ENCODE measurements at places on chromosomes 7 and 10.
A peak's percentile ranks its signal among the peaks of the same experiment; 100 is the strongest.

DNA sequence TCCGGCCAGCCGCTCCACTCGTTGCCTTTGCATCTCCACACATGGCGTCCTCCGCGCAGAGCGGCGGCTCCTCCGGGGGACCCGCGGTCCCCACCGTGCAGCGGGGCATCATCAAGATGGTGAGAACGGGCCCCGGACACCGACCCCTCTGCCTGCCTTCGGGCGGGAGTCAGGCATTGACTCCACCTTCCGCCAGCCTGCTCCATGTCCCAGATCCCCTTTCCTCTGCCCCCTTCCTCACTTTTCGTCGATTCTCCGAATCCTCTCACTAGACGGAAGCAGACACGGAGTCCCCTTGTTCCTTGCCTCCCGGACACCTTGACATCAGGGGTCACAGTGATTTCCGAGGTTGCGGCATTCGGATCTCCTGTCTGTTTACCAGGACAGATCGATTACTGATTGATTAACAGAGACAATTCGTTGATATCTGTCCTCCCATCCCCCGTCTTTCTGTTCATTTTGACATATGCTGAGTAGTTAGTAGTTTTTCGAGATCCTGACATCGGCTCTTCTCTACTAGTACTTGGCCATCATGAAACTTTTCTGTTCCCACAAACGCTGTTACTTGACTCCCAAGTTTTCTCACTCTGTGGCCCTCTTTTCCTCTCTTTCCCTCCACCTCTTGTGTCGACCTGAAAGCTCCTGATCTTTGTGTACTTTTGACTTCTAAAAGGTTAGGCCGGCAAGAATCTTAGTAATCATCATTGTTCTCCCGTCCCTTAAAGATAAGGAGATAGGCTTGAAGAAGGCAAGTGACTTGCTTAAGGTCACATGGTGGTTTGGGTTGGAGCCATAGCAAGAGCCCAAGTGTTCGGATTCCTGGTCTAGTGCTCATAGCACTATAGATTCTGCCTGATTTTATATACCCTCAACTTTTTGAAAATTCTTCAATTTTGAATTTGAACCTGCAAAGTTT, 597 bp downstream of the SND1 start:
- DNase-seq: peak; percentile 70

GRCh38 chr7:141663081-141663849, 38.7 kb downstream of the DENND11 start:
- peak; percentile 23 for DNase-seq

- DNase-seq: no peak
Measured at GRCh38 chr10:44888886-44889285, 22.3 kb upstream of the TMEM72 start.

GRCh38 chr7:127885843-127886242, 145.4 kb downstream of the LRRC4 start:
- DNase-seq: peak; percentile 94

- DNase-seq: peak; percentile 50
Measured at GRCh38 chr7:158751751-158752150, 47.1 kb upstream of the NCAPG2 start.

DNA sequence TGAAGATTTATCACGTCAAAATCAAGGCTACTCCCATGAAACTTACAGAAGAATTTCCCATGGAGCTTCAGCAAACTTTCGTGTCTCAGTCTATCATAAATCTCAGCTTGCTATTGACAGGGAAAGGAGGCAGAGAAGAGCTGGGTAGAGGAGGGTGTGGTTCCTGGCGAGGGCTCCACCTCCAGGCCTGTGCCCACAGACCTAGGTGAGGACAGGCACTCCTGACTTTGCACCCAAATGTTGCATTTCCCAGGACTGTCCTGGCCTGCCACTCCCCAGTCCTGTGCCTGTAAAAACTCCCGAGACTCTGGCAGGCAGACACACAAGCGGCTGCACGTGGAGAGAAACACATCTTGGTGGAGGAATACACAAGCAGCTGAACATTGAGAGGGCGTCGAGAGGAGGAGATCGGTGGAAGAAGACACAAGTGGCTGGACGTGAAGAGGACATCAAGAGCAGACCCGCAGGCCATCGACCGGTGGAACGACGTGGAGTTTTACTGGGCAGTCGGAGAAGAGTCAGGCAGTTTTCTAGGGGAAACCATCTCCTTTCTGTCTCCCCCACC, 145.1 kb downstream of the CTNNA3 start:
- DNase-seq: no peak

DNA sequence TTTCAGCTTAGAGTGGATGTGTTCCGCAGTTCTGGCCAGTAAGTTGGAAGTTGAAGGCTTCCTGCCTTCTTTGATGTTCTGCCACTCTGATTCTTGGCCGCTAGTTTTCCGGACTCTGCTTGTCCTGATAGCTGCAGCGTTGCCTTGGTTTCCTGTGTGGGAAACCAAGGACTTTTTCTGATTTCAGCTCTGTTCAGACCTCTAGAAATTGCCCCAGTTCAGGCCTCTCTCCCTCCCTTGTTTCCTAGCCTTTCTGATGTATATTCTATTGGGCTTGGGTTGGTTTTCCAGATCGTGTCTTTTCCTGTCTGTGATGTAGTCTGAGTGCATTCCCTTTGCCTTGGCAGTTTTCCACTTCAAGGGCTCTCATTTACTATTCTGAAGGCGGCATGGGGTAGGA, 318.7 kb downstream of the BBS9 start:
- DNase-seq: peak; percentile 10

- DNase-seq: no peak
Measured at GRCh38 chr10:24570658-24571426, 152.8 kb downstream of the ARHGAP21 start.

GRCh38 chr7:101772508-101773211, 44.8 kb upstream of the CUX1 start:
- DNase-seq: no peak

GRCh38 chr7:37360484-37360883, 88.2 kb downstream of the ELMO1 start:
- DNase-seq: peak; percentile 70

DNA sequence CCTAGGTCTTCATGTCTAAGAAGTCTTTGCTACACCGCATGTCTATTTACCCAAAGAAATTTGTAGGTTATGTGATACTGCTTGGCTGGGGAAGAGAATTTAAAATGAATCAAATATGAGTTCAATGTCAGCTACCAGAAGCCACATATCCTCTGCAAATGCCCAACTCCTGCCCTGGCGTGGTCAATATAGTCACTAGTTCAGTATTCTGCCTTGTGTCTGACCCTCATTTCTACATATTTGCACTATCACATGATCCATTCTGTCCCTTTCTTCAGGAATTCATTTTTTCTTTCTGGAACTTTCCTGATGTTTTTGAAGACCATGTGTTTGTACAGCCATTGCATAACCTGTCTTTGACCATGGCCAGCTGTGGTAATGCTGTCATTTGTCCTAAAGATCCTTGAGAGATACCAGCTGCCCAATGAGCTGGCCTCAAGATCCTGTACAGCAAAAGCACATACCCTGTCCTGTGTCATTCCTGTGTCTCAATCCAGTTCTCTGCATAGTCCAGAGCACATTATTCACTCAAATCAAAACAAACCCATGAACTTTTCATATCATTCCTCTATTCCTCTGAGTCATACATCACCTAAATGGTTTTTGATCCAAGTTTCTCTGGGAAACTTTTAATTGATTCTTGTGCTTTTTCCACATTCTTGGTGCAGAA, 524.5 kb downstream of the PARD3 start:
- DNase-seq: no peak

GRCh38 chr7:35889001-35889400, 88.1 kb downstream of the SEPTIN7 start:
- DNase-seq: no peak

DNA sequence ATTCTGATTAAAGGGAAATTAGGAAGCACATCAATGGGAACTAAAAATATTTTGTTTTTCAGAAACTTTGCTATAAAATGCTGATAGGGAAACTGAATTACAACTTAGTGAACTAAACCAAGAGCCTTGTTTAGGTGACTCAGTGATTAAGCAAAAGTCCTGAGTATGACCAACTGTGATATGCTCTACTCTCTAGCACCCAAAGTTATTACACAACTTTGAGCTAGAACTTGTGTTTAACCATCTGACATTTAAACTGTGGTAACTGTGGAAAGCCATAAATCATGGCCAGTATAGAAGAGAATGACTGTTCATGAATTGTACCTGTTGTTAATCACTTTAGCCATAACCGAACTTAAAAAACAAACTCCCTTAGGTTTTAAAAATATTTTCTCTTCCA, 127.4 kb downstream of the ZNF365 start:
- peak; percentile 24 for DNase-seq

DNA sequence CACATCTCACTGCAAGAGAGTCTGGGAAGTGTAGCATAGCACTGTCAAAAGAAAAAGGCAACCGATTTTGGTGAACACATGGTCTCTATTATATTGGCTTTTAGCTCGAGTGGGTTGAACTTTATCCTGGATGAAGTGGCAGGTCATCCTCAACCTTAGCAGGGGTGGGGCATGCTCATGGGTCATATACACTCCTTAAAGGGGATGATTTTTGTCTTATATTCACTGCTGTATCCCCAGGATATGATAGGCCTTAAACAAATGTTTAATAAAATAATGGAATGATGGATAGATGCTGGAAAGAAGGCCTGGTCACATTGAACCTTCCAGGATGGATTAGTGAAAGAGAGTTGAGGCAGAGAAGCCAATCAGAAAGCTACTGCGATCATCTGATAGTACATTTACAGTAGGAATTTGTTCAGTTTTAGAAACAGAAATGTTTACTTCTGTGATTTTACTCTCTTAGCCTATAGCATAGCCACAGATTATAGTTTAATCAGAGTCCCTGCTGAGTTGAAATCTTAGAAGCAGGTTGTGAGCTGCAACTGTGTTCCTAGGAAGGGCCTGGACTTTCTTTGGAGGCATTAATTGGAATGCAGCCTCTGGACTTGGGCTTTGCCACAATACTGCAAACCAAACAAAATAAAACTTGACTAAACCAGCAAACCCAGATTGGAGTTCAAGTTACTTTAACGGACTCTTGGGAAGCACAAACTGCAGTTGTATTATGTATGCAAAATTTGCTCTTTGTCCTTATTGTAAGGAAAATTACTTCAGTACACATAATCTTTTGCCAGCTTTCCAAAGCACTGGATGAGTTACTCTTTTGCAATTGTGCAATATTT, 138.3 kb downstream of the BMPER start:
- DNase-seq: no peak

GRCh38 chr7:2782121-2782520, 62.0 kb downstream of the GNA12 start:
- no peak for DNase-seq

DNA sequence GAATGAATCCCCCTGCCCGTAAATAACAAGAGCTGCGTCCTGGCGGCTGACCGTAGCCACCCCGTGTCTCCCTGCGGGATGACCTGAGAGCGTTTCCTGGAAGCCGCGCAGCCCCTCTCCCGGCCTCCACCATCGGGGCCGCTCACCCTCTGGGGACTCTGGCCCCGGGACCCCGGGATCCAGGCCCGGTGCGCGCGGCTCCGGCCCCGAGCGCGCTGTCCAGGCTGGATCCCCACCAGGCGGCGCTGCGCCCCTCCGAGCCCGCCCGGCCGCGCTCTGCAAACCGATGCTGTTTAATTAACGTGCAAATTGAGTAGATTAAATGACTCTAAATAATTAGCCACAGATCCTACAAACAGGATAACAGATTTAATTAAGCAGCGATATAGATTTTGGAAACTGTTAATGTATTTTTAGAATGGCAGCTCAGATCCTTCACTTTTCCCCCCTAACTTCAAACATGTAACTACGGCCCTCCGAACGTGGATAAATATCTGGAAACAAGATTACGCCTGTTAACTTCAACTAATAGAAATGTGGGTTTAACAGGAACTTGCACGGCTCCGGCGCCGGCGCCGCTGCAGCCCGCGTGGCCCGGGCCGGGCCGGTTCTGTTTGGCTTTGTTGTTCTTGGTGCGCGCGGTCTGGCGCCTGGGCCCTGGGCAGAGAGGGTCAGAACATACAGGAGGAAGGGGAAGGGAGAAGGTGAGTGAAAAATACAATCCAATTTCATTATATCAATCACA, 7.1 kb upstream of the UNCX start:
- DNase-seq: peak; percentile 64

GRCh38 chr7:22356701-22357310, at the start of gene RAPGEF5:
Gene RAPGEF5 (minus strand): TSS chr7:22357154. CDS start chr7:22357060, 94 bp downstream.
- peak; percentile 31 for DNase-seq

DNA sequence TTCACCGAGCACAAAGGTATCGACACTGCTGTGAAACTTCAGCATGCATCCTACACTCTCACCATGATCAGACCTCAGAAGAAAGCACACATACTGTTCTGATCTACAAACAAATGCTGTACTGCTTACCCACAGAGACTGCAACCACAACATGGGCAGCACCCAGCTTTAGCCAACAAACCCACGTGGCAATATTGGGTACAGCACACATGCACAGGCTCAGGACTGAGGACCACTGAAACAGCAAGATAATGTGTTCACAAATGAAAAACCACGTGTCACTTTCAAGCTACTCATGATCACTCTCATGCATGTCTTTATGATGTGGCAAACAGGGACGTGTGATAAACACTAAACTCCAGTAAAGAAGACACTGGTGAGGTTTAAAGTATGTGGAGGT, 119.3 kb upstream of the PTN start:
- DNase-seq: no peak

DNA sequence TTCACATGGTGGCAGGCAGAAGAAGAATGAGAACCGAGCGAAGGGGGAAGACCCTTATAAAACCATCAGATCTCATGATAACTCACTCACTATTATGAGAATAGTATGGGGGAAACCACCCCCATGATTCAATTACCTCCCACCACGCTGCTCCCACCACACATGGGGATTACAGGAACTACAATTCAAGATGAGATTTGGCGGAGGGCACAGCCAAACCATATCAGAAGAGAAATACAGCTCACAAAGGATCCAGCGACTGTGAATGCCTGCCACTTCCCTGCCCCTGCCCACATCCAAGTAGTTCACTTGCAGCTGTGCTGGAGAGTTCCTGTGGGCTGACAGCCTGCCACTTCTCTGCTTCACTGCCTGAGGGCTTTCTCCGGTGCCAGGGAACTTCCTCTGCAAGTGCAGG, 148.7 kb downstream of the C7orf25 start:
- no peak for DNase-seq

DNA sequence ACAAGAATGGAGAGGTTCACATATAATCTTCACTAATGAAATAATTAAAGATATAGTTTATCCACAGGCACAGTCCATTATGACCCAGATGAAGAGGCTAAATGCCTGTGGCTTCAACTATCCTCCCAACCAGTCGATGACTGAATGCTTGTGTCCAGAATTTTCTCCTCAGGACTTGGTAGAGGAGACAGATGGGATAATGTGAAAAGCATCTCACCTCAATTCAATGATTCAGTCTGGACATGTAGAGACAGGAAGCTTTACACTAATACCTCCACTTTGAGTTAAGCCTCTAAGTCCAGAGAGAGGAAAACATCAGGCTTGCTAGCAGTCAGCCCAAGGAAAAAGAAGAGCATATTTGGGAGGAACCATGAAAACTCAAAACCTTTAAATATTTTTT, 59.1 kb upstream of the COL1A2 start:
- no peak for DNase-seq

DNA sequence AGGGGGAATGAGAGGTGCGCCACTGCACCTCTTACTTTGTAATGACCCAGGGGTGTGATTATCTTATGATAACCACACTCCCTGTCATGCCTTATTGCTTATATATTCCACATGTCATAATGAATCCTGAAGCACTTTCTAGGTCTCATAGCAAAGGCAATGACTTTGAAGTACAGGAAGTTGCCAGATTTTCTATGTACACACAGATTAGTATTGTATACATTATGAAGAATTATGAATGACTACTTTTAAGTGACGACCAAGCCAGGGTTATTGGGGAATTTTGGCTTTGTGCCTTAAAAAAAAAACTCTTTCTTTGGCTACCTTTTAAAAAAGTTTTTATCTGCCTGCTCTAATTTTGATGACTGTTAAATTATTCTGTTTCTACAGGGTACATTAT, 269.6 kb downstream of the MDFIC start:
- no peak for DNase-seq
